ENCODE measurements at places on chromosomes 7 and 10.
A peak's percentile ranks its signal among the peaks of the same experiment; 100 is the strongest.

DNA sequence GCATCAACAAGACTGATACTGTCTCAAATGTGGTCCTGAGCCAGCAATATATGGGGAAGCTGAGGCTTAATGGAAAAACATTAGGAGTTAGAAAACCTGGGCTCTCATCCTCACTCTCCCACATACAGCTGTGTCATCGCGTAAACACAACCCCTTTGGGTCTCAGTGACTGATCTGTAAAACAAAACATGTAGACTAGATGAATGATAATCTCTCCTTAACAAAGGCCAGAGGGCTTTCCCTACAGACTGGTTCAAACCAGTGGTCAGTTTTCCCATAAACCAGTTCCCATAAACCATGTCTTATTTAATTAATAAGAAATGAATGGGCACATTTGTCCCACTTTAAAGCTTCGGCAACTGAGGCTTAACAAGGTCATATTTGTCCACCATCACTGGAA is 48.1 kb downstream of the OSBPL3 start:
- no peak for DNase-seq

DNA sequence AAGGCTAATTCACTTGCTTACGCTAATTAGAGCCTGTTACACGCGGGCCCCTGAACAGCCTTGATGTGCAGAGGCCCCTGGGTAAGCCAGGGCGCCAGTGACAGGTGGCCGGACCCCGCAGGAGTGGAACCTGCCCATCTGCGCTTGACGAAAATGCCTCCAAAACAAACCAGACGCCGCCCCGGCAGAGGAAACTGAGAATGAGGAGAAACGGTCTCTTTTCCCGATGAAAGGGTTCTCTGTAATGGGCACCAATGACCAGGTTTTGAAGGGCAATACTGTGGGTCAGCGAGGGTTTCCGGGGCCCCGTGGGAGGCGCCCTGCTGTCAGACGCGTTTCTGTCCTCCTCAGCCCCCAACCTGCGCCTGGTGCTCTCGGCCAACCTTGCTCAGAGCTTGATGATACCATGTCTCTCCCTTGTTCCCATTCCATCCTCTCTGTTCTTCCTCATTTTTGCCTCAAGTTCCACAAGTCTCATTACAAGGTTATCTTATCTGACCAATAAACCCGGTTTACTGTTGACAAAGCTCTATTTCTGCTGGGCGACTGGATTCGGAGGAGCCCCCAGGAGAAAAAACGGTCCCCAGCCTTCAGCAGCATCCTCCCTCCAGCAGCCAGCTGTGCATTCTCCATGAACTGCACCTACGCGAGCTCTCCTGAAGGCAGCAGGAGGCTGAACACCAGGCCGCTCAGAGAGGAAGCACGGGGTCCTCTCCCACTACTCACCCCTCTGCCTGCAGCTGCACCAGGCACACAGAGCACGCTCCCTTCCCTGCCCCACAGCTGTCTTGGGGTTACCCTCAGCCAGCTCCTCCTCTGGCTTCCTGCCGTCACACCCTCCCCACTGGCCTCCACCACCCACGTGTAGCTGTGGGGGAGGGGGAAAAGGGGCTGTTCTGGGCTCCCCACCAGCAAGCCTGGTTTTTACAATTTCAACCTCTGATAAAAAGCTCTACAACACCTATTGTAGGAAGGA is 202.0 kb downstream of the MAD1L1 start:
- DNase-seq: no peak

DNA sequence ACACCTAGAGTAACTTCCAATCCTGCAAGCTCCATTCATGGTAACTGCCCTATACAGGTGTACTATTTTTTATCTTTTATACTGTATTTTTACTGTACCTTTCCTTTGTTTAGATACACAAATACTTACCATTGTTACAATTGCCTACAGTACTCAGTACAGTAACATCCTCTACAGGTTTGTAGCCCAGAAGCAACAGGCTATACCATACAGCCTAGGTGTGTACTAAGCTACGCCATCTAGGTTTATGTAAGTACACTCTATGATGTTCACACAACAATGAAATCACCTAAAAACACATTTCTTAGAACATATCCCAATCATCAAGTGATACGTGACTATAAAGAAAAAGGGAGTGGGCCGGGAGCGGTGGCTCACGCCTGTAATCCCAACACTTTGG is 53.1 kb upstream of the SLIT1 start:
- DNase-seq: no peak

DNA sequence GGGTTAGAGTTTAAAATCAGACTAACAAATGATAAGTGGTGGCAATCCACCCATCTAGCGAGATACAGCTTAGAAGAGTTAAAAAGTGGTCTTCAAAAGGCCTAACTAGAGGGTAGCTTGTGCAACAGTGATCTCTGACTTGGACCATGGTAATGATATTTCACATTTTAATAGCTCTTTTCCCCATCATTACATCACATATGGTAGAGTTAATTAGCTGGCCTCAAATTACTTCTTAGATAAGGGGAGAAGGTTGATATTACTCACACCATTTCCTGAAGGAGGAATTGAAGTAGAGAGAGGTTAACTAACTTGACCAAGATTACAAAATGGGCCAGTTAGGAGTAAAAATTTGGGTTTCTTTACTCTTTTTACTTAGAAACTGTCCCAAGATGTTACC is 223.6 kb downstream of the PHTF2 start:
- DNase-seq: no peak

DNA sequence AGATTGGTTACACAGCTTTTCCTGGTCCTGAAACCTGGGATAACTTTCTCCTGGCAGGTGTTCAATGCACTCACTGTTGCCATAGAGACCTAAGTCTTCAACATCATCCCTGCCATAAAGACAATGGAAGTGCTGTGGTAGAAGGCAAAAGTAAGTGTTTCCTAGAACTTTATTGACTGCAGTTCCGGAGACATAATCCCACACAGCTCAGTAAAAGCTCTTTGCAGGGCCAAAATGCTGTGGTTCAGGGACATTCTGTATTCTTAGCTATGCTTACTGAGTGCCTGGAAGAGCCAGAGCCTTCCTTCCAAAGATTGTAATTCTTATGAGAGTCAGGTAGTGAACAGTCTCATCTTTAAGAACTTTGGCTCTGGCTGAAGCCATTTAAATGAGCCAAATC is 5.3 kb downstream of the WIPF3 start:
- no peak for DNase-seq

DNA sequence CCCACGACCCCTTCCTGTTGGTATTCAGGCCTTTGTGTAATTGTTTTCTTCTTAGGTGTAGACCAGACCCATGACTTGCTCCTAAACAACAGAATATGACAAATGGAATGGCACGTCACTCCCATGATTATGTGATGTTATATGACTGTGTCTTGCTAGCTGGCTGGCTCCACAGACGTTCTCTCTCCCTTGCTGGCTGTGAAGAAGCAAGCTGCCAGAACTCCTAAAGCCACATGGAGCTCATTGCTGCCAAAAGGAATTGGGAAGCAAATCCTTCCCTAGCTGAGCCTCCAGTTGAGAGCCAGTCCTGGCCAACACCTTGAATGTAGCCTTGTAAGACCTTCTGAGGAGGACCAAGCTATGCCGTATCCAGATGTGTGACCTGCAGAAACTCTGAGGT is 74.2 kb downstream of the RAB18 start:
- DNase-seq: no peak

GRCh38 chr10:61343796-61344195 is 109.4 kb downstream of the TMEM26 start:
- DNase-seq: no peak

GRCh38 chr10:132027423-132027983 is 38.2 kb upstream of the JAKMIP3 start:
- DNase-seq: no peak

DNA sequence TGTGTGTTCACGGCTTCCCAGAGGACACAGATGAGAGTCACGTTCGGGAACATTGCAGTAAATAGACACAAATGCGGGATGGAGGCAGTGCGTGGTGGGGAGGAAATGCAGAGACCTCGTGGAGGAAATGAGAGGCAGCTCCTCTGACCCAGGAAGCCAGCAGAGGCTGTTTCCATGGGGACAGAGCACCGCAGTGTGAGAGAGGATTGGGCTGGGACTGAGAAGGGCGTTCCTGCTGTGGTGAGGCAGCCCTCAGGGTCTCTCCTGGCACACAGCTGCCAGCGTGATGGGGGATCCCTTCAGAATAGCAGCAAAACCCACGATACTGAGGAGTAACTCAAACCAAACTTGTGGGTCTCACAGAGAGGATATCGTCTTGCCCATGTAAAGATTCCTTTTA is 21.7 kb upstream of the BHLHA15 start:
- no peak for DNase-seq

DNA sequence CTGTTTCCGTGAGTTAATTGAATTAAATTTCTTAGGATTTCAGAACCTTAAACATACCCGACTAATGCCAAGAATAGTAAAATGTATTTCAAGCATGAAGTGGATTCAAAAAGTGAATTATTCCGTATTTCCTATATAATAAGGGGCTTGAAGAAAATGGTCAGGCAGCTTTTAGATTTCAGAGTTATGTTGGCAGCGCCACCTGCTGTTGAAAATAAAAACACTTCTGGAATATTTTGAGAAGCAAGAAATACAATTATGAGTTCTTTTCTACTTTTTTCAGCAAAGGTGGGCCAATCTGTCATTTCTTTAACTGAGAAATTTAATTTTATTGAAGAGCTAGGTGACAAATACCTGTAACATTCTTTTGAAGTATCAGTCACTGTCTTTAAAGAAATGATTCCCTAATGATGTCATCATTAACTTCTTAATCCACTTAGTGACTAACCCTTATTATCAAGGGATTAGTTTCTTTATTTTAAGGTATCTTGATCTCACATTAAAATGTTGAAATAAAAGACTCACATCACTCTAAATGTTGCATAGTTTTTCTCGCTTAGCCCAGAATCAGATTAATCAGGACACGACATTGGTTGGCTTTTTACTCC is 36.6 kb upstream of the AGR3 start:
- no peak for DNase-seq

DNA sequence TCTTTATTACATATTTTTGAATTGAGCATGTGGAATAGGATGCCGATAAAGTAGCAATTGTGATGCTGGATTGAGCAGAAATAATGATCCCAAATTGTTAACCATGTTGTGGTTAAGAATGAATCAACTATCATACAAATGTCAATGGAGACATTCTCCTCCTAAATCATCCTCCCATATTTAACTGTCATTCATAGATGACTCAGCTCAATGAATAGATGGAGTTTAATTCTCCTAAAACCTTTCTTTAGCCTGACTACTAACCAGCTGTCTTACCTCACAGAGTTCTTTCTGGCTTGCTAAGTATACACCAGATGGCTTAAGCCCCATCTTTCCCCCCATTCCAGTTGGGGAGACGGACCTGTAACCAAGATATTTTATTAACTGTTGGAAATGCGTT is 23.4 kb upstream of the NPS start:
- no peak for DNase-seq

DNA sequence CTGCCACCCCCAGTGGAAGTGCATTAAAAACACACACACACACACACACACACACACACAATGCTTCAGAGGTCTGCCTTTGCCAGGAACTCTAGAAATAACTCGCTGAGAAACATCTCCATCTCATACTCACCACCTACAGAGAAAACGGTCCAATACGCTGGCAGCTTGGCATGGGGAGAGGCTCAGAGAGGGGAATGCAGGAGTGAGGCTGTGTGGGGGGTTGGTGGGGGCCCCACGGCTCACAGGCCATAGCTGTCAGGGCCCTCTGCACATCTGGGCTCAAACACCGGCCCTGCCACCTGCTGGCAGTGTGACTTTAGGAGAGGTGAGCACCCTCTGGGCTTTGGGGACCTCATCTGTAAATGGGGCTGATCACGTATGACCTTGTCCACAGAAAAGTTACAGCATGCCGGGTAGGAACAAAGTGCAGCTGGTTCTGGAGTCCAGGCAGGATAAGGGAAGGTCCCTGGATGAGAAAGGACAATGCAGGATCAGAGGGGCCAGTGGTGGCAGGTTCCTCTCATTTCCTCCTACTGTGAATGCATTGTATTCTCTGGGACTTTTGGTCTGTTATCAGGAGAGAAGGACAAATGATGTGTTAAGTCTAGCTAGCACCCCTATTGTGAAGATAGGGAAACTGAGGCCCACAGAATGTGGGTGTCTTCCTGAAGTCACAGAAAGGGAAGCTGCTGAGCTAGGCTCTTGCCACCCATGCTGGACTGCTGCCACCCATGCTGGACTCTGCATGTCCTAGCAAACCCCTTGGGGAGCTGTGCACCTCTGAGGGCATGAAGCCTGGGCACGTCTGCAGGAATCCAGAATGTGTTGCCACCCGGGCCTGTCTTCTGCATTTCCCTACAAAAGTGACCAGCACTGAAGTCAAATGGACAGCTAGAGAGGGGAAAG is 404.6 kb downstream of the RPS24 start:
- DNase-seq: no peak

- DNase-seq: no peak
Measured at GRCh38 chr7:148121847-148122246, 468.7 kb upstream of the C7orf33 start.

GRCh38 chr10:58531084-58531695 is 18.5 kb downstream of the BICC1 start:
- DNase-seq: peak; percentile 5

DNA sequence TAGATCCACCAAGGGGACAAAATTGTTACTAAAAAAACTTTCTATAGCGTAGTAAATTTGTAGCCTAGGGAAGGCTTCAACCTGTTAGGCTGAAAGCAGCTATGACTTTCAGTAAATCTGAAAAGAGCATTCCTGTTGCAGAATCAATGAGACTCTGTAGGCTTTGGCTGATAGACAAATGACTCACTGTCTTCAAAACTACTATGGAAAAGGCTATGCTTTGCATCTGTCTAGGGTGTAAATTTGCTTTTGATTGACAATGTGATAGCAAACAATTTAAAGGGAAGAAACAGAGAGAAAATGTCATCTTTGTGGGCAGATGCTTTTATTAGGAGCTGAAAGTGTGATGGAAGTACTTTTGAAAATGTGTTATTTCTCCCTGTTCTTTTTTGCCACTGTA is 60.6 kb downstream of the ARL5B start:
- no peak for DNase-seq

- DNase-seq: no peak
Measured at GRCh38 chr10:111578076-111578475, 501.2 kb downstream of the ADRA2A start.

GRCh38 chr7:68065581-68065980 is 1068.9 kb downstream of the TYW1 start:
- no peak for DNase-seq

DNA sequence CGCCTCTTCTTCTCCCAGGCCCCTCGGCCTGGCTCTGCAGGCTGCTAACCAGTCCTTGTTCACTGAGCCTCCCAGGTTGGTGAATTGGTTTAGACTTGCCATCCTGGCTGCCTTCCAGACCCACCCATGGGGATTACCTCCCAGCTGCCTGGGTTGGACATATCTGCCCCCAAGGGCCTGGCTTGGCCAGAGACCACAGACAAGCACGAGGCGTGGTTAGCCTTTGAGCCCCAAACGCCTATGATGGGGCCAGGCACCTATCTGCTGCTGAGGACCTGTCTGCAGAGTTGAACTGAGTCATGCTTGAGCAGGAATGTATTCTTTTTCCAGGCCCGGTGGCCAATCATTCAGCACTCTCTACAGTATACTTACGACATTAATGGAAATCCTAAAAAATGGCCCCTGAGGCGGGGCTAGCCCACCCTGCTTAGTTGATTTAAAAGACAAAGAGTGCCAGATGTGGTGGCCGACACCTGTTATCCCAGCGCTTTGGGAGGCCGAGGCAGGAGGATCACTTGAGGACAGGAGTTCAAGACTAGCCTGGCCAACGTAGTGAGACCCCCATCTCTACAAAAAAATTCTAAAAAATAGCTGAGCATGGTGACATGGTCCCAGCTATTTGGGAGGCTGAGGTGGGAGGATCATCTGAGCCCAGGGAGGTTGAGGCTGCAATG is 361.5 kb downstream of the FRMD4A start:
- no peak for DNase-seq

Measured in amygdala (tissue), 56 donors.